ENCODE measurements at places on chromosomes 6 and 20. TPM values are rescaled to one million over a fixed set of nuclear protein-coding genes. Genes with fewer than 3 reads are reported as not detected.

DEFB132 gene
- not detected for total RNA-seq

ARFGEF3 gene
- total RNA-seq, result 38.3 TPM

HRH3 gene
- total RNA-seq, result 1.7 TPM

RRAGD gene
- 39.9 TPM for total RNA-seq

COL10A1 gene
- total RNA-seq, result 0.09 TPM

BPIFB1 gene
- total RNA-seq, result 0.45 TPM

ANGPT4 gene
- total RNA-seq, result 0.09 TPM

SMOC2 gene
- 1.9 TPM for total RNA-seq

PRDM13 gene
- total RNA-seq, result 4.7 TPM

C20orf202 gene
- 0.18 TPM for total RNA-seq

RIPOR2 gene
- 34.9 TPM for total RNA-seq

TFAP2A gene
- total RNA-seq, result 17.1 TPM
